Colonic mucosa (tissue), 4 donors: ENCODE measurements at places on chromosomes 11 and 22. TPM values are rescaled to one million over a fixed set of nuclear protein-coding genes. Genes with fewer than 3 reads are reported as not detected.

- DNase-seq: no peak
- no peaks in the 10 kb centered on the region for H3K4me1 ChIP-seq
- H3K27me3 ChIP-seq: no peaks in the 10 kb centered on the region
- no peak overlapping the region for H3K4me3 ChIP-seq
- H3K36me3 ChIP-seq: no peaks in the 10 kb centered on the region
- no peak overlapping the region for H3K27ac ChIP-seq
These were observed 17.4 kb upstream of the SLC1A2 start for GRCh38 chr11:35436581-35437250.

GRCh38 chr11:97460091-97460490, 1070.3 kb downstream of the JRKL start:
- H3K4me1 ChIP-seq: no peaks in the 10 kb centered on the region
- no peaks in the 10 kb centered on the region for H3K36me3 ChIP-seq
- no peak overlapping the region for H3K27ac ChIP-seq
- H3K27me3 ChIP-seq: no peaks in the 10 kb centered on the region
- DNase-seq: no peak

- H3K36me3 ChIP-seq: no peaks in the 10 kb centered on the region
- H3K4me3 ChIP-seq: no peak overlapping the region
- no peak overlapping the region for H3K27ac ChIP-seq
- no peaks in the 10 kb centered on the region for H3K4me1 ChIP-seq
- no peaks in the 10 kb centered on the region for H3K27me3 ChIP-seq
These were observed 67.4 kb upstream of the PRODH start for GRCh38 chr22:19003508-19003907.

- H3K27me3 ChIP-seq: no peaks in the 10 kb centered on the region
- no peak overlapping the region for H3K27ac ChIP-seq
- no peaks in the 10 kb centered on the region for H3K4me1 ChIP-seq
- DNase-seq: no peak
- H3K4me3 ChIP-seq: no peak overlapping the region
These were observed 427.3 kb downstream of the TENM4 start for GRCh38 chr11:79013509-79013908.

DNA sequence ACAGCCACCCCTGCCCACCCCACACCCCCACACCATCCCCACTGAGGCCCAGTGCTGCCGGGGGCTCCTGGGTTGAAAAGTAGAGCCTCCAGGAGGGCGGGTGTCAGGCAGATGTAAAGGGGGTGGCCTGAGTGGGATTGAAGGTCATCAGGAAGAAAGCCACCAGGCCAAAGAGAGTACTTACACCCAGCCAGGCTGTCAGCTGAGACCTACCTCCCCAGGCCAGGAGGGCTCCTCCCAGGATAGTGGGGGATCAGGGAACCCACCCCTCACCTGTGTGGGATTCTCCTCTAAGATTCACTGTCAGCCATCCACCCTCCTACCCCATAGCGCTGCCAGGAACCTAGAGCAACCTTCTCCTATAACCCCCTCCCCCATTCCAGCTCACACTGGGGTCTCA, 17.2 kb upstream of the FCHSD2 start:
- no peaks in the 10 kb centered on the region for H3K4me1 ChIP-seq
- no peak overlapping the region for H3K4me3 ChIP-seq
- H3K27ac ChIP-seq: no peak overlapping the region
- no peaks in the 10 kb centered on the region for H3K27me3 ChIP-seq
- DNase-seq: no peak

DNA sequence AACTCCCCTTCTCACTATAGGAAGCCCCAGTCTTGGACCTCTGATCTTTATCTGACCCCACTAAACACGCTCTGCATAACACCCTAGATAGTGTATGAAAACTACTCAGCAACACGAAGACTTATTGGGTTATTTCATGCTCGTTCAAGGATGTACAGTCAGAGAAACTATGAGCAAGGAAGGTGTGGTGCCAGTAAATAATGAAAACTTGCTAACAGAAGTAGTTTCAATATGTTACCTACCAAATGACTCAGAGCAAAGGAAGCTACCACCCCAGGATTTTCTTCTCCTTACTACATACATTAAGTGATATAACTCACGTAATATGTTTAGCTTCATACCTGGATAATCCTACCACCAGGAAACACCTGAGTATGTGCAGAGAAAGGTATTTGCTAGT, 25.9 kb upstream of the LYVE1 start:
- DNase-seq: no peak
- no peaks in the 10 kb centered on the region for H3K27me3 ChIP-seq
- H3K4me3 ChIP-seq: no peak overlapping the region
- H3K4me1 ChIP-seq: no peaks in the 10 kb centered on the region

GRCh38 chr11:79274636-79275331, 166.0 kb downstream of the TENM4 start:
- H3K4me1 ChIP-seq: no peaks in the 10 kb centered on the region
- no peaks in the 10 kb centered on the region for H3K27me3 ChIP-seq
- no peak overlapping the region for H3K27ac ChIP-seq
- no peaks in the 10 kb centered on the region for H3K36me3 ChIP-seq

CYB5R2 gene
- 7.4 TPM for total RNA-seq

FLRT1 gene
- 0.96 TPM for total RNA-seq

TMEM86A gene
- total RNA-seq: 0.89 TPM

P2RX6 gene
- total RNA-seq: 0.27 TPM

E2F8 gene
- 26.8 TPM for total RNA-seq
